ENCODE measurements at places on chromosomes 2 and 18. TPM values are rescaled to one million over a fixed set of nuclear protein-coding genes. Genes with fewer than 3 reads are reported as not detected.

PDE6D gene
- 50.3 TPM for total RNA-seq

MLPH gene
- total RNA-seq, result 16.5 TPM

DNA sequence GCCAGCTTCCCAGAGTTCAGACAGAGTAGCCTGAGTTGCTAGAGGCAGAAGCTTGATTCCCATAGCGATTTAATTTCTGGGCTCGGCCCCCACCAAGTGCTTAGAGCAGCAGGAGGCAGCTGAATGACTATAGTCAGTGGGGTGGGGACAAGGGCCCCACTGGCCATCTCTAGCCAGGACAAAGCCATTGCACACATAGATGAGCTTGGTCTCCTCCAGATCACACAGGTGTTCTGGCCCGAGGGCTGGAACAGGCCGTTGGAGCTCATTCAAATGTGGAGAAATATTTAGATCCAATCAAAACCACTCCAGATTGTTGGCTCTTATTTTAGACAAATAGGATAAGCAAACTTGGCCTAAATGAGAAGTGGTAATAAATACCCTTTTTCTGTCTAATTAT lies 287.3 kb upstream of the NCKAP5 start:
- DNase-seq, result no peak

- no peak for DNase-seq
Measured at GRCh38 chr2:128372621-128373341, 54.1 kb upstream of the HS6ST1 start.
